ENCODE measurements at places on chromosomes 12 and 14.
A peak's percentile ranks its signal among the peaks of the same experiment; 100 is the strongest.

DNA sequence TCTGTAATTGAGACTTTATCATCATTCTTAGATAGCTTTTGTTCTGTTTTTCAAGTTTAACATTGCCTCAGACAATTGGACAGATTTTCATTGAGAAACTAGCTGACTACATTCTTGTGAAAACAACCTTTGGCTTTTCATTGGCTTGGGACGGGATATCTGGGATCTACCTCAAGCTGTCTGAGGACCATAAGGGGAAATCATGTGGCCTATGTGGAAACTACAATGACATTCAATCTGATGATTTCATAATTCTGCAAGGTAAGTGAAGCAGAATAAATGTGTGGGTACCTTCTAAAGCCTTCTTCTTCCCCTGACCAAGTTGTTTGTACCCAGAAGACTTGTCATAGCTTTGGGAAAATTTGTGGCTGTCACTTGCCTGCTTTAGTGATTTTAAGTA, 133.5 kb downstream of the OTOGL start:
- DNase-seq = no peak

DNA sequence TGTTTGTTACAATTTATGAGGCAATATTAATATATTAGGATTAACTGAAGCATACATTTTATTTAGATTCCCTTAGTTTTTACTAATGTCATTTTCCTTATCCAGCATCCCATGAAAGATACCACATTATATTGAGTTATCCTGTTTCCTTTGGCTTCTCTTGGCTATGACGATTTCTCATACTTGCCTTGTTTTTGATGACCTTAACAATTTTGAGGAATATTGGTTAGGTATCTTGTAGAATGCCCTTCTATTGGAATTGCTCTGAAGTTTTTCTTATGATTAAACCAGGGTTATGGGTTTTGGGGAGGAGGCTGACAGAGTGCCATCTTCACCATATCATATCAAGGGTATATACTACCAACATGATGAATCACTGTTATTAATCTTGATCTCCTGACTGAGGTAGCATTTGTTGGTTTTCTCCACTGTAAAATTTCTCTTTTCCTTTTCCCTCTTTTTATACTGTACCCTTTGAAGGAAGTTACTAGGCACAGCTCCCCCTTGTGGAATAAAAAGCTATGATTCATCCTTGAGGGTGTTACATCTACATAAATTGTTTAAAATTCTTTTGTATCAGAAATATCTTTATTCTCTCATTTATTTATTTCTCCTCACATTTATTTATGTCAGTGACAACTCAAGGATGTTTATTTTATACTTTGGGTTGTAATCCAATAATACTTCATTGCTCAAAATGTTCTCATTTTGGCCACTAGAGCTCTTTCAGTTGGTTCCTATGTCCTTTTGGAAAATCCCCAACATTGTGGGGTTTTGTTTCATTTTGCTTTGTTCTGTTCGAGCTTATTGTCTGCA, 239.0 kb downstream of the SLC16A7 start:
- DNase-seq = no peak

- no peak for DNase-seq
Measured at GRCh38 chr14:32327255-32327961, 1.7 kb upstream of the AKAP6 start.

- no peak for DNase-seq
Measured at GRCh38 chr12:34354239-34355200, 332.2 kb downstream of the ALG10 start.

DNA sequence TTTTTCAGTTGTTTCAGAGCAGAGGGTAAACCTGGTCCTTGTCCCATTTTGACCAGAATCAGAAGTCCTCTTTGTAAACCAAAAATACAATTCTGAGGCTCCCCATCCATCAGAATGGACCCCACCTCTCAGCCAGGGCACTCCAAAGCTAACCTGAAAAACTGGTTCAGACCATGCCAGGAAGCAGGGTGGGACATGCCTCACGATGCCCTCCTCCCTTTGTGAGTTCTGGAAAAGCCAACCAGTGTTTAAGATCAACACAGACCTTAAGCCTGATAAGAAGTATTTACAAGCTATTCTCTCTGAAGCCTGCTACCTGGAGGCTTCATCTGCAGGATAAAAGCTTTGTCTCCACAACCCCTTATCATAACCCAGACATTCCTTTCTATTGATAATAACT, 35.4 kb downstream of the TNFAIP2 start:
- DNase-seq = no peak

DNA sequence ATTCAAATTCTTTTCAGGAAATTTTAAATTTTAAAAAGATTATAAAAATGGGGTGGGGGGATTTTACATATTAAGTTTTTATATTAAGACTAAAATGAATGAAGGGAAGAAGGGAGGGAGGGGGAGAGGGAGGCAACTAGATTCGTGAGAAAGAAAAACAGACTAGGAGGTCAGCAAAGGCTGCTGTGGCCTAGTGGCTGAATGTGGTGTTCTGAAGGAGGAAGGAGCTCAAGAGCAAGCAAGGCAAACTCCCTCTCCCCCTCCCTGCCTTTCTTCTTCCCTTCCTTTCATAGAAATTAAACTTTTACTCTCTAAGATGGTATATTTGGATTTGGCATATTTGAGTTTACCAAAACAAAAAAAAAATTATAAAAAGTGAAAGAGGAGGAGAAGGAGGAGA, 18.1 kb downstream of the DYRK2 start:
- no peak for DNase-seq

GRCh38 chr14:104433401-104434213, 146.0 kb upstream of the C14orf180 start:
- no peak for DNase-seq

DNA sequence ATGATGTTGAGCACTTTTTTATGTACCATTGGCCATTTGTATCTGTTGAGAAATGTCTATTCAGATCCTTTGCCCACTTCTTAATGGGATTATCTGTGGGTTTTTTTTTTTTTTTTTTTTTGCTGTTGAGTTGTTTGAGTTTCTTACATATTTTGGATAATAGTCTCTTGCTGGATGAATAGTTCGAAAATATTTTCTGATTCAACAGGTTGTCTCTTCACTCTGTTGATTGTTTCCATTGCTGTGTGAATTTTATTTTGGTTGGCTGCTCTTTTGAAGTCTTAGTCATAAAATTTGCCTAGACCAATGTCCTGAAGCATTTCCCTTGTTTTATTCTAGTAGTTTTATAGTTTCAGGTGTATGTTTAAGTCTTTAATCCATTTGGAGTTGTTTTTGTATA, 64.5 kb downstream of the CAND1 start:
- no peak for DNase-seq

- no peak for DNase-seq
Measured at GRCh38 chr12:104750061-104750460, 208.0 kb downstream of the SLC41A2 start.

DNA sequence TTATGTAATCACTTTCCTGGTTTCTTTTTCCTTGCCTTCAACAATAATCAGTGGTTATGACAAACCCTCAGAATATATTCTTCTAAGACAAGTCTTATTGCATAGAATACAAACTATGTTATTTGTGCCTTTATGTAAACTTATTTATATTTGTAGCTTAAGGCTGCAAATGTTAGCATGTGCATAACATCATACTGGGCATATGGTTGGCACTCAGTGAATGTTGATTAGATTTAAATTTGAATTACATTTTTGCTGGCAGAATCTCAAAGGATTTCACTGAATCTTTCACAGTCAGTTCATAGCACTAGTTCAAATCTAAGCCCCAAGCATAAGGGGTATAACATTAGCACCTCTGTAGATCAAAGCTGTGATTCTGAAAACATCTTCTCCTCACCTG, 113.2 kb upstream of the AEBP2 start:
- no peak for DNase-seq

GRCh38 chr12:121465921-121466793, 66.2 kb downstream of the RNF34 start:
- DNase-seq = peak; percentile 41

GRCh38 chr14:44379292-44379977, 127.6 kb downstream of the FSCB start:
- no peak for DNase-seq

GRCh38 chr14:77278461-77279230, 7.6 kb upstream of the NGB start:
- DNase-seq = no peak

DNA sequence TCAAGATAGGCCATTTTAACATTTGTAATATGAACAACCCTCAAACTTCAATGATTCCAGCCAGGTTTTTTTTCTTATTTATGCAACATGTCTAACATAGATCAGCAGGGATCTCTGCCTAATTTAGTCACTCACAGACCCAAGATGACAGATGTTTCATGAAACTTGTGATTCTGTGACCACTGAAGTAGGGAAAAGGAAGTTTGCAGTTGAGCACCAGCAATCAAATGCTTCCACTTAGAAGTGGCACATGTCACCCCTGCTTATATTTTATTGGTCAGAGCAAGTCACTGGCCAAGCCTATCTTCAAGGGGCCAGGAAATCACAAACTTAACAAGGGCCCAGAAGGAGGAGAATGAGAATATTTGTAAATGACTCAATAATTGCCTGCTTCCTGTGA, 150.6 kb downstream of the BCAT1 start:
- no peak for DNase-seq

DNA sequence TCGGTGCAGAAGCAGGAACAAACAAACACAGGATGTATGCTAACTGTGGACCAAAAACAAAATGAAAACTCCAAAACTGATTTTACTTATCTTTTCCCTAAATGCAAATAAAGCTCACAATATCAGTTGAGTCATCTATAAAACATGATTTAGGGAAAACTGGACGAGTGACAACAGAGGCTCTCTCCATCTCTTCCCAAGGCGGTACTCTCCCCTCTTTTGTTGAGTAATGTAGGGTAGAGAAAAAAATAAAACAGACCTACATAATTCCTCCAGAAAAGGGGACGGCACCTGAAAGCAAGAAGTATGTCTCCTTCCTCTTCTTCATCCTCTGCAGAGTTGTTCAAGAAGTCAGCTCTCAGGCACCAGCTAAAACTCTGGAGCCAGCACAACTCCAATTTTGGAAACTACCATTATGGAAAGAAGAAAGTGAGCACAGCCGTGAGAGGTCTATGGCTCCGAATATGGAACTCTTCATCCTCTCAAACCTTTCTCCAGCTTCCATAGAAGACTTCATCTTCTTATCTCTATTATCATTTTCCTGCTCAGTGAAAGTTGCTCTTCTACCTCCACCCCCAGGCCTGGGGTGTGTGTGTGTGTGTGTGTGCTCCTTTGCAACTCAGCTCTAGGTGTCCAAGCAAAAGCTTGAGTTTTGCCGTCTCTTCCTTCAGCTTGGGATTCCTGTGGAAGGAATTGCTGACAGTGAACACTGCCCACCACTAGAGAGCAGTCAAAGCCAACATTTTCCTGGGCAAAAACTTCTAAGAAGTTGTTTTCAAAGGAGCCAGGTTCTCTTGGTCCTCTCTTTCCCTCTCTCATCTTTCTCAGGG, 155.4 kb downstream of the DIO2 start:
- no peak for DNase-seq

- DNase-seq = no peak
Measured at GRCh38 chr12:124347335-124347734, 52.4 kb downstream of the RFLNA start.

DNA sequence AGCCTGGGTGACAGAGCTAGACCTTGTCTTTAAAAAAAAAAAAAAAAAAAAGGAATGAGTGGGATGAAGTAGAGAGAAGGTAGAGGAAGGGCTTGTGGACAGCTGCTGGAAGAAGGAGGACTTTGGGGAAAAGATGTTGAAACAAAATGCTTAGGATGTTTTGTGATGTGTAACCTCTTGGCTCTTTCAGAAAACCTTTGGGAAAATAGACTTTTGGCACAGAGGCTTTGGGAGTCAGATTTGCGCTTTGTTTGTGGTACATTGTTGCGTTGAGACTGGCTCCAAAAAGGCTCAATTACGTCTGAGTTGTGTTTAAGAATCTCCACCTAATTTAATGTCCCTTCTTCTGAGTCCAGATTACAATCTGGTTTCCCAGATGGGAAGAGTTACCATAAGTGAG, 32.9 kb upstream of the SPTLC2 start:
- DNase-seq = no peak

DNA sequence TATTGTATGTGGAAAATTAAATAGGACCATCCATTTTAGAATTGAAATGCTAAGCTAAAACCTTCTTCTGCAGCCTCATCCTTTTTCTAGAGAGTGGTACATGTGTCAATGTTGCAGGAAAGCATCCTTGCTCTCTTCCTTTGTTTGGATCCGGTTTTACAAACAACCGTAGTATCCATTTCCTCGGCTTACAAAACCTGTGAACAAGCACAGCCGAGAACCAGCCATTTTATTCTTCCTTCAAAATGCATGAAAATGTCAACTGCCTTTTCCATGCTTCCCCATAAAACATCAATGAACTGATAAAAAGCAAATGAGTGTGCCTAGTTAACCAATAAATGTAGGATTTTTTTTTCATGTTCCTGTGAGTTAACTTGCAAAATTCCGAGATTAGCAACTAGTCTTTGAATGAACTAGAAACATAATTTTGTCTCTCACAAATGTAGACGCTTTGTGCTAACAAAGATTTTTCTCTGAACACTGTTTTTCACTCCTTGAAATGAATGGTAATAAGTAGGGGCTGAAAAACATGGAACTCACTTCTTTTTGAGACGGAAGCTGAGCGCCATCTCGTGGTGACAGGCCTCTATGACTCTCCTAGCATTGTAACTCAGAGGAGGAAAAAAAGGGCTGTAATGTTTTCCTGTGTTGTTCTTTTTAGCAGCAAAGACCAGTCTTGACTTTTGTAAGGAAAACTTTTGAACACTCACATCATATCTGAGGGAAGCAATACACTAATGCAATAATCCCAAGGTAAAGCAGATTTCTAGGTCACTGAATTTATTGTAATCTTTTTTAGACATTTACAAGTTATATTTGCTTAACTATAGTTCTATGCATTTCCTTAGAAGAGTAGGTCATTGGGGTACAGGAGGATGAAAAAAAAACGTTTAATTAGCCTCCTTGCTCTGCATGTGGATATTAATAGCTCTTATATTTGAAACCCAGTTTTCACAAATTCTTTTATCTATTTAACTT, 157.4 kb upstream of the FOXG1 start:
- no peak for DNase-seq

GRCh38 chr12:94203796-94204195, 55.4 kb downstream of the PLXNC1 start:
- DNase-seq = no peak

- no peak for DNase-seq
Measured at GRCh38 chr12:107328442-107329133, 235.2 kb upstream of the CRY1 start.

Measured in stimulated activated CD4-positive, alpha-beta T cell treated with anti-CD3 and anti-CD28 coated beads, Interleukin-1b, Interleukin-23, amount 100 ng/mL, for 4 hours (primary cell).